Foreskin keratinocyte (primary cell): ENCODE measurements at places on chromosomes 7 and 10. TPM values are rescaled to one million over a fixed set of nuclear protein-coding genes. Genes with fewer than 3 reads are reported as not detected.

Gene PRSS37
- not detected in 2 replicates for polyA plus RNA-seq

Gene LIPM
- 0.07 TPM in 1 of 2 replicates, not detected in the other for polyA plus RNA-seq

Gene H2BK1
- not detected in 2 replicates for polyA plus RNA-seq

Gene SHH
- polyA plus RNA-seq, result 0.01 and 0.06 TPM in 2 replicates

Gene ABCA13
- 0.22 and 0.23 TPM in 2 replicates for polyA plus RNA-seq

Gene BAIAP2L1
- polyA plus RNA-seq, result 29.5 and 34.8 TPM in 2 replicates

Gene CLCN1
- polyA plus RNA-seq, result 0.02 TPM in 1 of 2 replicates, not detected in the other

Gene USP6NL
- polyA plus RNA-seq, result 5.0 and 5.1 TPM in 2 replicates

Gene ASIC3
- 0.51 and 0.60 TPM in 2 replicates for polyA plus RNA-seq

Gene HOXA5
- 2.4 and 3.0 TPM in 2 replicates for polyA plus RNA-seq

Gene LRMDA
- polyA plus RNA-seq, result 0.10 TPM in 1 of 2 replicates, not detected in the other

Gene LAMB1
- polyA plus RNA-seq, result 120 and 135 TPM in 2 replicates

Gene CCDC126
- 2.8 and 3.3 TPM in 2 replicates for polyA plus RNA-seq

GRCh38 chr7:25863729-25864110 is 288.3 kb upstream of the NFE2L3 start:
- DNase-seq, result no peak

GRCh38 chr10:50497758-50498157 is 126.0 kb downstream of the SGMS1 start:
- DNase-seq, result no peak

DNA sequence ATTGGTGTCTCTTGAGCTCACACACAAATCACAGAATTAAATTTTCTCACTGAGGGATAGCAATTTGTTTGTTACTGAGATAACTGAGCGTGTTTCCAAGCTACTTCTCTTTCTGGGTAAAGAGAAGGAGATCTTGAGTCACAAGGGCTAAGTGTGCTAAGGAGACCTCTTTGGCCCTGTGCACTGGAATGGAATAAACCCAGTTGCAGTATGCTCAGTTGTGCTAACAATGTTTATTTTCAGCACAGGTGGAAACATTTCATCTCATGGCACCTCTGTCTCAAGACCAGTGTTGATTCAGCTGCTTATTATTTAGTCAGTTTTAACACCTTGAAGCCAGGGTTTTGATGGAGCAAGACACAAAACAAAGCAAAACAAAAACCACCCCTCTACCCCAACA is 22.5 kb upstream of the UBE2H start:
- no peak for DNase-seq

DNA sequence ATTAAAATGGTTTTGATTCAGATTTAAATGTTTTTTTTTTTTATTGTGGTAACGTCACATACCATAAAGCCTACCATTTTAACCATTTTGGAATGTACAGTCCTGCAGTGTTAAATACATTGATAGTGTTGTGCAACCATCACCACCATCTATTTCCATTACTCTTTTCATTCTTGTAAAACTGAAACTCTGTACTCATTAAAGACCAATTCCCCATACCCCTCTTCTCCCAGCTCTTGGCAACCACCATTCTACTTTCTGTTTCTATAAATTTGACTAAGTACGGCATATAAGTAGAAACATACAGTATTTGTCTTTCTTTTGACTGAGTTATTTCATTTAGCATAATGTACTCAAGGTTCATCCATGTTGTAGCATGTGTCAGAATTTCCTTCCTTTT is 96.2 kb downstream of the EXOC4 start:
- DNase-seq, result no peak

DNA sequence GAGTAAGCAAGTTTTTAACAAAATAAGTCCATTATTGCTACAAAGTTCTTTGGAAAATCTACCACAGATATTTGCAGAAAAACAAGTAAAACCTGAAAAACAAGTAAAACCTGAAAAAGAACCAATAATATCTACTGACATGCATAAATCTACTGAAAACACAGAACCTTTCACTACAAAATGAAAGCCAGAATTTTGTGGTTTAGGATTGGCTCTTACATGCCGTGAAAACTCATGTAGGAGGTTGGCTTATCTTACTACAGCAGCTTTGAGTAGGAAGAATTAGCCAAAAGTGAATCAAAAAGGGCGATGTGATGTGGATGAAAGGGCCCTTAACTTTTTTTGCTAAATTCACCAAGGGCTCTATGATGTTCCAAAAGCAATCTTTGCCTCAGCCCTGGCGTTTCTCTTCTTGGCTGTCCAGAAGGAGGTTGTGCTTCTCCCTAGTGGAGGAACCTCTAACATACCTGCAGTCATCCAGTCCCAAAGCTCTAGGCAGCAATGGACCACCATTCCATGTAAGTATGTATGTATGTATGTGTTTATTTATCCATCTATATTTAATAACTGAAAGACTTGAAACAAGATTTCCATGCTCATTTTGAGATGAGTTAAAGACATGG is 93.5 kb upstream of the ZNF804B start:
- DNase-seq, result no peak

DNA sequence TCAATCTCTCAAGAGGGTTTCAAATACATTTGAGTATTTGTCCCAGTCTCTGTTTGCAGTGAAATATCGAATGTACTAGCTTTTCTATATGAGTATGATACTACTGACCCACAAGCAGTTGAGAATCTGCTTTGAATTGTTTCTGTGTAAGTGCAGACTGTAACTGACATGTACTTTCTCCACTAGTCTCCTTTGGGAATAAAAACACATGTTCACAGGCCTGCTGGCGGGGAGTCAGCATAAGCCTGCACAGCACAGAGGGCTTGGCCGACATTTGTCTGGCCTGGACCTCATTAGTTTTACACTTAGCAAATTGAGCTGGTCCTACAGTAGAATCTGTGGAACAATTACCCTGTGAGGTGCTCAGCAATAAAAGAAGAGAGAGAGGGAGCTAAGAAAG is 72.6 kb downstream of the ITGB8 start:
- DNase-seq, result no peak

DNA sequence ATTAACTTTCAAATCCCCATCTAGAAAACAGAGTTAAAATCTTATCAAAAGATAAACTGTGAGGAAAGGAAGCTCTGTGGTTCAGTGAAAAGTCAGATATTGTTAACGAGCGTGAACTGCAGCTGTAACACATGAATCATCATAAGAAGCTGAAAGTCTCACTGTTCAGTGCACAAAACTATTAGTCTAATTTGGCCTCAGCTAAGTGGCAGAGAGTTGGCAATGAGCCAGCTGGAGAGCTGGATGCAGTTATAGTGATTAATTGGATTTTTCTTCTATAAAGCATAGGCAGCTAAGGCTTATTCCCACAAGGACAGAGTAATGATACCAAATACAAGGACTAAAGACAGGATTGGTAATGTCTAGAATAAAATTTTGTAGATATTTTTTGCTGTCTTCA is 101.1 kb upstream of the ABCB5 start:
- peak; percentile 63 for DNase-seq

DNA sequence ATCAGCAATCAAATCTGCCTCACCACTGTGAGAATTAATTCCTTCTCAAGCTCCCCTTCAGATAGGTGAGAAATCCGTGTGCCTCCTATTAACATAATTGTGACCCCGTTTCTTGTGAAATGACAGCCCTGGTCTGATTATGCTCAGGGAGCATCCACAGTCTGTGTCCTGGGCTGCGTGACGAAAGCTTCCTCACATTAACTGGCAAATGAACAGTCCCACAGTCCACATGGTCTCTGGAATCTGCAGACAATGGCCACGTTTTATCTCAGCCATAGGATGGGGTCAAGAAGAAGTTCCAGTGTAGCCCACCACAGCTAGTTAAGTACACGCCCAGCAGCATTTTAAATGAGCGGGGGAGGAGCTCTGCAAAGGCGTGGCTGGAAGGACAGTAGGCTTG is 229.2 kb downstream of the RPS24 start:
- DNase-seq, result no peak

- DNase-seq, result peak; percentile 18
These were observed 52.8 kb downstream of the NRF1 start for GRCh38 chr7:129664029-129665012.

DNA sequence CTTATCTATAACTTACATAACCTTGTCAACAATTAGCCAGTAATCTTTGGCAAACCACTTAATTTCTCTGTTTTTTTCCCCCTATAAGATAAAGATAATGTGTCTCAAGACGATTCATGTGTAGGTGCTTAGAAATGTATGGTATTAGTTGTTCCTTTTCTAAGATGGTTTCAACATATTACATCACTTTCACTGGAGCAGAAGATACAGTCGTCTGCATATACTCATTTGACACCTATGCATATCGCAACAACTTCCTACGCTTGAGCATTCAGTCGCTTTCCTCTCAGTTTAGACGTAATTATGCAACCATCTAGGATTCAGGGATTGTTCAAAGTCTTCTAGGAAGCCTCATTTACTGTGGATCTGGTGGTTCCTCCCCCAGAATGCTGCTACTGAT is 396.7 kb downstream of the PHTF2 start:
- no peak for DNase-seq

DNA sequence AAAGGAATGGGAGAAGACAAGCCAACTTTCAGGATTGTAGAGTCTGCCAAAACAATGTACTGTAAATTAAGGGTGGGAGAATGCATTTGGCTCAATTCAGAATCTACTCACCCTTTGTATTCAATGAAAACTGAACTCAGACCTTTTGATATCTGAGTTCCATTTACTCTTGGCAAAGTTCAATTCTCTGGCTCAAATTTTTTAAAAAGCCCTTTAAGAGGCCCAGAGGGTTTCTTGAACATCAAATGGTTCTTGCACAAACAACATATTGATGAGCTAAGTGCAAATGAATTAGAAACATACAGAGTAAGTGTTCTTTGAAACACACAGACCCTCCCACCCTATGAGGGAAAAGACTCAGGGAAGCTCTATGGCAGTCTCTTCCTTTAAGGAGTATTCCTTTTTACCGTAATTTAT is 5.2 kb upstream of the XPNPEP1 start:
- no peak for DNase-seq

DNA sequence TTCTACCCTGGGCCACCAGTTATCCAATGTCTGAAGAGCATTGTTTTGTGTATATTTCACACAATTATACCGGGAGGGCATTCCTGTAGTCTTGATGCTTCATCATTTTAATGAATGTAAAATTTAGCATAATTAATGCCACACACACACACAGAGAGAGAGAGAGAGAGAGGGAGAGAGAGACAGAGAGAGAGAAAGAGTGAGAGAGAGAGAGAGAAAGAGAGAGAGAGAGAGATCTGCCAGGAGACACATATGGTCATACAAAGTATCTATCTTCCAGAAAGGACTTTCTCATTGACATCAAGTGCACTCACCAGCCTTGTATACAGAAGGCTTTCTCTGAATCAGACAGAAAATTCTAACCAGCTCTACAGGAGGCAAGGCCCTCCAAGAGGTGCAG is 72.3 kb downstream of the KLF6 start:
- no peak for DNase-seq

DNA sequence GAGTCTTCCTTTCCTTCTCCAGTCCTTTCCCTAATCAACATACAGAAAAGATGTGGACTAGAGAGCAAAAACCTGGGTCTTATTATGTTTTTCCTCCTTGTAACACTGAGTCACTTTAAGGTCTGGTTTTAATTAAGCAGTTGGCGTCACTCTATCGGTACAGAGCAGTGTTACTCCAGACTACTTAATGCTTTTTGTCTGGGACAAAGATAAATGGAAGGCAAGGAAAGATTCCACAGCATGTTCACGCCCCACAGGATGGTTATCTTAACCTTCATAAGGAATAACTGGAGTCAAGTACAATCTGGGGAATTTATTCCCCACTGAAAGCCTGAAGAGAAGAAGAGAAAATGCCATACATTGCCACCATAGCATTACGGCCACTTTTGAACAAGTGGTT is 145.7 kb downstream of the ELAPOR2 start:
- no peak for DNase-seq

DNA sequence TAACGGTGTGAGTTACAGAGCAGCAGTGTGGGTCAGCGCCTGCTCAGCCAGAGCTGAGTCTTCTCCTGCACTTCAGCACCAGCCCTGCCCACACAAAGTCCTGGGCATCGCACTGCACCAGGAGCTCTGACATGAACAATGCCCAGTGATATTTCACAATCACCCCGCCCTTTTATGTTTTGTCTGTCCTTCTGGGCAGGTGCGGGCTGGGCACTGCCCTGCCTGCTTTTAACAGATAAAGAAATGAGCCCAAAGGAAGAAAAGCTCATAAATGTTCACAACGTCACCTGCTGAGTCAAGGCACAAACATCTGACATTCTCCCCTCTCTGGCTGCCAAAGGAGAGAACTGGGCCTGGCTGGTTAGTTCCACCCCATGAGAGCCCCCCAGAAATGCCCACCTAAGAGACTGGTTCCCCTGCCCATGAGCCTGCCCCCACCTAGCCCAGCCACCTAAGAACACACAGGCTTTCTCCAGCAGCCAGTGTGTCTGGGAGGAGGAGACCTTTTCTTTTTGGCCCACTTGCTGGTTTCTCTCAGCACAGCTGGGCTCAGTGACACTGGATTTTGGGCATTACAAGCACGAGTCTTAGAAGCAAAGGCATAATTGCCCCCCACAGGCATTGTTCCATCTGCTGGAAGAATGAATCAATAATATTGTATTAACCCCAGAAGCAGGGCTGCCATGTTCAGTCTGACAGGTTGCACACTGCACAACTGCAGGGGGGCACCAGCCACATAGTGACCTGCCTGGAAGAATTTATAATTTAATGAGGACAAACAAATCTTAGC is 22.3 kb downstream of the CALML3 start:
- no peak for DNase-seq

- DNase-seq, result no peak
These were observed 14.2 kb downstream of the FBH1 start for GRCh38 chr10:5904227-5904626.

GRCh38 chr7:7869036-7869435 is 99.6 kb upstream of the GLCCI1 start:
- DNase-seq, result no peak

GRCh38 chr7:115869190-115869589 is 161.4 kb downstream of the TFEC start:
- no peak for DNase-seq

DNA sequence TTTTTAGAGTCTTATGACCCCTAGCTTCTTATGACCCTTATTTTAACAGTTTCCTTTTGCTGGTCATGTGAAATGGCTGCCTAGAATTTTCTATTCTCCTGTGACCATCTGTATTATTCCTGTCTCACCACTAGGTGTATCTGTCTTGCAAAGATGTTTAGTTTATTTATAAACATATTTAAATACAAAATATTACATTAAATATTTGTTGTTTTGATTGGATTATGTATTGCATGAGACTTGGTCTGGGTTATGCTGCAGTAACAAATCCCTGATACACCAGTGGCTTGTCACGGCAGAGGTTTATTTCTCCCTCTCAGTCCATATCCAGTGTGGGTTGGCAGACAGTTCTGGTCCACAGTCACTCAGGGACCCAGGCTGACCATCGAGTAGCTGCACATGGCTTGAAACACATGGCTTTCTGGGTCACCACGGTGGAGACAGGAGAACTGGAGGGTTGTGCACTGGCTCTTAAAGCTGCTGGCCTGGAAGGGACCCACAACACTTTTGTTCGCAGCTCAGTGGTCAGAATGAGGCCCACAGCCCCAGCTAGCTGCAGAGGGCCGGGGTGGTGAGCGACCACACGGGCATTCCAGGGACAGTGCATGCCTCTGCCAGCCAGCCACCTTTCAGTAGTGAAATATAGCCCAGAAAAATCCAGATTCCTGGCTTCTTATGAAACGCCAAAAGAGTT is 7.4 kb downstream of the RASSF4 start:
- no peak for DNase-seq

GRCh38 chr7:36272567-36273269 is 116.9 kb upstream of the ANLN start:
- DNase-seq, result no peak

GRCh38 chr7:137667633-137668387 is 179.0 kb downstream of the DGKI start:
- peak; percentile 52 for DNase-seq

- no peak for DNase-seq
These were observed 6.7 kb upstream of the KMT2E start for GRCh38 chr7:105007298-105007697.

GRCh38 chr10:70850097-70850496 is 34.3 kb downstream of the SGPL1 start:
- no peak for DNase-seq
